ENCODE measurements at places on chromosomes 4 and X.

- no peak for DNase-seq
Observed at GRCh38 chr4:79175716-79176115, 150.1 kb downstream of the NAA11 start.

- DNase-seq = no peak
Observed at GRCh38 chrX:91079342-91080114, 355.1 kb upstream of the PABPC5 start.

- DNase-seq = no peak
Observed at GRCh38 chr4:78131403-78131802, 74.3 kb downstream of the FRAS1 start.

DNA sequence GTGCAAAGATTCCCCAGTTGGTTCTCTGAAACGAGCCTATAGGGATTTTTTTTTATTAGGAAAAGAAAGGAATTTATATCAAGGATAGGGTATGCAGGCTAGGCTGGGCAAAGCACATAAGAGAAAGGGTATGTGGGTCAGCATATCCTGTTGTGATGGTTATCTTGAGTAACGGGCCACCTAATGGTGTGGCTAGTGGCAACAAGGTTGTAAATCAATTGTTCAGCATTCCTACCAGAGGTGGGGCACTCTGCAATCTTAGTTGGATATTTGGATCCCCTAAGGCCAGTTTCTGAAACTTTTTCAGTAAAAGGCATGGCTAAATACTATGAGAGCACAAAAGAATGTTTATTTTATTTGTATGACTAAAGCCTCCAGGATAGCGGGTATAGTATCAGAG is 42.7 kb downstream of the DCAF12L1 start:
- DNase-seq = no peak

DNA sequence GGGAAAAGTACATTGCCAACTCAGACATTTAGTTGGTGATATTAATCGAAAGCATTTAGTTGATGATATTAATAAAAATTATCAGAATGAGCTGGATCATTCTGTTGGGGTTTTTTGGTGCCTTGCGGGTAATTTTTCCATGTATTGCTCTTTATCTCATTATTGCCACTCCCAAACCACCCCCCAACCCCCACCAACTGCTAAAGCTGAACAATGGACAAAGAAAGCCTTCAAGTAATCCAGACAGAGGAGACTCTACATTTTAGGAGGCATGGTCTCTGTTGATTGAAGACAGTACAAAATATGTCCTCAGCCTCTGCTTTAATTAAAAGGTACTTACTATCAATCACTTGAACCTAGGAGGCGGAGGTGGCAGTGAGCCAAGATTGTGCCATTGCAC is 22.5 kb downstream of the PDK3 start:
- no peak for DNase-seq
